ENCODE measurements at places on chromosomes 6 and 20.

GRCh38 chr20:46749147-46749546 lies 39.7 kb downstream of the SLC2A10 start:
- DNase-seq: no peak

DNA sequence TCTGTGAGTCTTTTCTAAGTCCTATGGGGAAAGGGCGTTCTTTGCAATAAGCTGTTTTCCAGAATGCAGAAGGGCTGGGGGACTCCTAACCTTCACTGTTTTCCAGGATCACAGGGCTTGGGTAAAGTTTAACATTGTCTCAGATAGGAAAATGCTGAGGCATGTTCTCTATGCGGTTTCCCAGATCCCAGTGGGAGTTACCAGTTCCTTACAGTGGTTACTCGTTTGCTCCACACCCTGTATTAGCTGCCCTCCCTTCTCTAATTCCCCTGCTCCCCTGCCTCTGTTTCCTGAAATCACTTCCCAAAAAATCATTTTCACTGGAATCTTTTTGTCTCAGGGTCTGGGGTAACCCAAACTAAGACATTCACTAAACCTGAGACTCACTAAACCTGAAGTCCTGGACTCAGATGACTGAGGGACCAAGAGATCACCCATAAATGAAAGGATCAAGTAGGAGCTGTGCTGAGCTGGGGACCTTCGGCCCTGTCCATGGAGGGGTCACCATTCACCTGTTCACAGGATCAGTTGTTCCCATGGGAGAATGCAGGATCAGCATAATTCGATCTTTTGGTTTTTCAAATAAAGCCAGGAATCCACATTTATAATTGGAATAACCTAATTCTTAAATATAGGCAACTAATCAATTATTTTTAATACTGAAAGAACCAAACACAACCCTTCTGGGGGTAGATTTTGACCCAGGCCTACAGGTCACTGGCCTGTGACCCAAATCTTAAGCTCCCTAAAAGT lies 76.2 kb downstream of the ISM1 start:
- no peak for DNase-seq

DNA sequence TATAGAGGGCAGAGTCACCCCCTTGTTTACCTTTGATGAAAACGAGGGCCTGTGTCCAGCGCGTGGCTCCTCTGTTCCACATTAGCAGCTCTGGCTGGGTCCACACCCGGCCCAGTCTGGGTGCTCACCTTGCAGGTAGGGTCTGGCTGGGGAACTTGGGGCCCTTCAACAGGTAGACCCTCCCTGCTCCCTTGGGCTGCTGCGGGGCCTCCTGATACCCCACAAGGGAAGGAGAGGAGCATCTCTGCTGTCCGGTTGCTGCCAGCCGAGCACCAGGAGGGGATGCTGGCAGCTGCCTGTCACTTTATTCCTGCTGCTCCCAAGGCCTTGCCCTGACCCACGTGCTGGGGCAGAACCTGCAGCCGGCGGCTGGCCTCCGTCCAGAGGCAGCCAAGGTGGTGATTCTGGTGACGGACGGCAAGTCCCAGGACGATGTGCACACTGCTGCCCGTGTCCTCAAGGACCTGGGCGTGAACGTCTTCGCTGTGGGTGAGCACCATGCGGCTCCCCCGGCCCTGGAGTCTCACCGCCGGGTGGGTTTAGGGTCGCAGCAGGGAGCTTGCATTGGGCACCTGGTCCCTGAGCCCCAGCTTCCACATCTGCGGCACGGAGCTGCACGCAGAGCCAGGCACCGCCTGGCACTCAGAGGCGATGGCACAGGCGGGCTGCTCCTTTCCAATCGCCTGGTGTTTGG lies 15.4 kb downstream of the COL20A1 start:
- DNase-seq: no peak

DNA sequence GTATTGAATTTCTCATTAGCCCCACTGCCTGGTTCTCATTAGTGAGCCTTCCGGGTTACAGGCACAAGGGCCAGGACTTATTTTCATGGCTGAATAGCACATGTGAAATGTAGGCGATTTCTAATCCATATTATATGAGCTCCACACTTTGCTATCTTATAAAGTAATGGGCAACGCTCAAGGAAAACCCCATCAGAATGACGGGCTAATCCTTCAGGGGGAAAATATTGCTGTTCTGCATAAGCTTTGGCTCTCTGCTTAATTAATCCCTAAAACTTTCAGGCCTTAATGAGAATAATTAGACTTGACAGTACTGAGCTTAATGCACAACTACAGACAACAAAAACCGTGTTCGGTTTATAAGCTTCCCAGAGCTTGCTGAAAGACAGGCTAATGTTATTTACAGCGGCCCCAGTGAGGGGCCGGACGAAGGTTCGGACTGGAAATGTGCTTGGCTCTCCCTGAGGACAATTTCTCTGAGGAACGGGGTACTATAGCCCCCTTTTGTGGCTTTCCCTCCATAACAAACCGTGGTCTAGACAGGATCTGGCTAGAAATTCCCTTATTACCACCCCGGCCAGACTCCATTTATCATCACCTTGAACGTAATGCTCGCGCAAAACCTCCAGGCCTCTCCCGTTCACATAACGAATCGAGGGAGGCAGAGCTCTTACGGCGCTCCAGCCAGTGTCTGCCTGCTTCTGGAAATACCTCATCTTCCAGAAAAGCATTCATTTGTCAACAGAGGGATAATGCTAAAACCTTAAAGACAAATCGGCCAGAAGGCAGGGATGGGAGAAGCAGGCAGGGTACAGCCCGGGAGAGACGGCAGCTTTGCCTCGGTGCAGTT lies 164.5 kb downstream of the CD83 start:
- no peak for DNase-seq

DNA sequence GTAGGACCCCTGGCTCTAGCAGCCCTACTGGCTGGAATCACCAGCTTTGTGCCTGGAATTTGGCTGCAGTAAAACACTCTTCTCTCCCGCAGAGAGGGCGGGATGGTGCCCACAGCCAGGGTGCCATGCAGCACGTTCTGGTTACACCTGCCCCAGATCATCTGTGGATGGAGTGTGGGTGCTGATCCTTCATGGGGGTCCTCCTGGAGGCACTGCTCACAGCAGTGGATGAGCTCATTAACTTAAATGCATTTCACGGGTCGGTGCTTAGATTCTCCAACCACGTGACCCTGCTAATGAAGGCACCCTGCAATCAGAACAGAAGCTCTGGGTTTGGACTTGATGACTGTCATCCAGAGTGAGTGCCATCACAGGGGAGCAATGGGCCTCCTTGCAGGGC lies 138.6 kb upstream of the AFDN start:
- no peak for DNase-seq

- no peak for DNase-seq
Observed at GRCh38 chr6:36926708-36927513, 27.6 kb upstream of the PI16 start.

GRCh38 chr6:75489025-75489424 lies 4.6 kb downstream of the FILIP1 start:
- DNase-seq: no peak

DNA sequence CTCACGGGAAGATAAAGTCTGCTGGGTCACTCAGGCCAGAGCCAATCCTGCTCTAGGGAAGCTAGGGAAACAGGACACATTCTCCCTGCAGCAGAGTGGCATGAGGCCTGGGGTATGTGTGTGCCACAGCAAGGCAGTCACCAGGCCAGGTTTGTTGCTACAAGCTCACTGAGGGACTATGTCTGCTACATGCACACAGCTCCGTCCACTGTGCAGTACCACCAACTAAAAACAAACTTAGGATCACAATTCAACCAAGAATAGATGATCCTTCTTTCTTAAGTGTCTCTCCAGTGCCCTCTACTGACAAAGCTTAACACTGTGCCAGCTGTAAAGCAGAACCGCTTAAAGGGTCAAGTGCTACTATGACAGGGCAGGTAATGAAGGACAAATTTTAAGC lies 192.5 kb downstream of the PTPRK start:
- DNase-seq: no peak

Measured in NCI-H2081 treated with DMSO at 0.1 percent for 48 hours (cell line).